Naive B cell (primary cell): ENCODE measurements at places on chromosomes 2 and 18. TPM values are rescaled to one million over a fixed set of nuclear protein-coding genes. Genes with fewer than 3 reads are reported as not detected.

The MAPK4 gene
- polyA plus RNA-seq, result not detected

The GPR35 gene
- polyA plus RNA-seq, result 2.9 TPM

The IMPA2 gene
- polyA plus RNA-seq, result 15.5 TPM

The SERPINB10 gene
- polyA plus RNA-seq, result not detected

The SCYGR6 gene
- not detected for polyA plus RNA-seq

The BBS5 gene
- 0.29 TPM for polyA plus RNA-seq

The PROM2 gene
- polyA plus RNA-seq, result not detected

The SP140 gene
- 95.3 TPM for polyA plus RNA-seq

The C2orf66 gene
- polyA plus RNA-seq, result not detected

The WIPF1 gene
- 82.6 TPM for polyA plus RNA-seq
